ENCODE measurements at places on chromosomes 1 and 21. TPM values are rescaled to one million over a fixed set of nuclear protein-coding genes. Genes with fewer than 3 reads are reported as not detected.

Gene PDPN
- 4.1 TPM for total RNA-seq

Gene SPATA45
- not detected for total RNA-seq

Gene BSND
- not detected for total RNA-seq

Gene FCRL6
- not detected for total RNA-seq

Gene FOXD2
- 0.18 TPM for total RNA-seq

Gene UBL4B
- not detected for total RNA-seq

Gene LCE3E
- not detected for total RNA-seq
